ENCODE measurements at places on chromosomes 11 and 22.

- no peak for DNase-seq
These were observed 64.0 kb downstream of the SCN3B start for GRCh38 chr11:123590296-123590912.

DNA sequence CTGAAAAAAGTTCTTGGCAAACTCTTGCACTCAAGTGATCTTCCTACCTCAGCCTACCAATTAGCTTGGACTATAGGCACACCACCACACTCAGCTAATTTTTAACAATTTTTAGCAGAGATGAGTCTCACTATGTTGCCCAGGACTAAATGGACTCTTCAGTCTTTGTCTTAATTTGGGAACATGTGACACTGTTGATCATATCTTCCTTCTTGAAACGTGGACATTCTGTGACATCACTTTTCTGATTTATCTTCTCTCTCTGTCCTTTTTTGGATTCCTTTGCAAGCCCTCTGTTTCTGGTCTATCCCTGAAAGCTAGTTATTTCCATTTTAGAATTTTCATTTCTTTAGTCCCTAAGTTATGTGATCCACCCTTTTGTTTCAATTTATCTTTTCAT, 42.0 kb downstream of the RSF1 start:
- no peak for DNase-seq

GRCh38 chr11:58286249-58286648, 18.2 kb upstream of the OR10W1 start:
- no peak for DNase-seq

DNA sequence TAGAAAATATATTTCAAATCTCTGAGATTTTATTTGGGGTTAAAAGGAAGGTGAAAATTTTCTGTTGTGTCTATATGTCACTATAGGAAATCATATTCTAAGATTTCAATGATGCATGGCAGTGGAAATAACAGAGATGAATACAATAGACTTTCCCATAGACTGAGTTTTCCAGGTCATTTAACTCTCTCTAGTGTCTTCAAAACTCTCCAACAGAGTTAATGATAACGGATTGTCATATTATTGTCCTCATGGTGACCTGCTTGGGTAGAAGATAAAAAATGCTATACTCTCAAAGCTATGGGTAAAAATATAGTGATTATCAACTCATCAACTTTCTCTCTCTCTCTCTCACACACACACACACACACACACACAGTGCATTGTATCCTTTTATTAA, 312.9 kb downstream of the CNTN5 start:
- no peak for DNase-seq

- DNase-seq, result no peak
These were observed 25.0 kb upstream of the EED start for GRCh38 chr11:86219311-86220193.

DNA sequence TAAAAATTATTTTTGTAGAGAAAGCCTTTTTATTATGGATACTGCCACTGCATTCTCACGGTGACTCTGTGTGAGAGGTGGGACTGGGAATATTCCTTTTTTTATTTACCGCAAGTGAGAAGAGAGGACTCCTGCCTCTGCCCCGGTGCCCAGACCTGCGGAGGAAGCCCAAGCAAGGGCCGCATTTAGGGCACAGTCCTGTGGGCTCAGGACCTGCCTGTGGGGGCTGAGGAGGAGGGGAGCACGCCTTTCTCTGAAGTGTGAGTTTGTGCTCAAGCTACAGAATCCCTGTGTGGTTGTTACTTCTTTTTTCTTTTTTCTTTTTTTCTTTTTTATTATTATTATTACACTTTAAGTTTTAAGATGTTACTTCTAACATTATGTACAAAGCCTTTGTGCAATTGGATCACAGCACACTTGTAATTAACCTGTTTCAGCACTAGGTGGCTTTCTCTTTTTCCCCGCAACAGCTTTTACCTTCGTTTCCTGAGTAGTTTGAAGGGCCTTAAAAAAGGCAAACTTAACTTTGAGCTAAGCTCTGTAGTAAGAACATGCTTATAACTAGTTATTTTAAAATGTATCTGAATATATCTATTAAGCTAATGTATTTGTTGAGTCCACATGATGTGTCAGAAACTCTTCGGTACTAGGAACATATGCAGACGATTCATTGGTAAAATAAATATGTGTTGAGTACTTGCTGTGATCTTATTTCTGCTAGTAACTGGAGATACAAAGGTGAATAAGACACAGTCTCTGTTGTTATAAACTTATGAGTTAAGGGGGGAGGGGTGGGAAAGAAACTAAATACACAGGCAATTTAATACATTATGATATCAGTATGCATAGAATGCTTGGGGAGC, 18.3 kb downstream of the AMOTL1 start:
- DNase-seq, result peak; percentile 13

DNA sequence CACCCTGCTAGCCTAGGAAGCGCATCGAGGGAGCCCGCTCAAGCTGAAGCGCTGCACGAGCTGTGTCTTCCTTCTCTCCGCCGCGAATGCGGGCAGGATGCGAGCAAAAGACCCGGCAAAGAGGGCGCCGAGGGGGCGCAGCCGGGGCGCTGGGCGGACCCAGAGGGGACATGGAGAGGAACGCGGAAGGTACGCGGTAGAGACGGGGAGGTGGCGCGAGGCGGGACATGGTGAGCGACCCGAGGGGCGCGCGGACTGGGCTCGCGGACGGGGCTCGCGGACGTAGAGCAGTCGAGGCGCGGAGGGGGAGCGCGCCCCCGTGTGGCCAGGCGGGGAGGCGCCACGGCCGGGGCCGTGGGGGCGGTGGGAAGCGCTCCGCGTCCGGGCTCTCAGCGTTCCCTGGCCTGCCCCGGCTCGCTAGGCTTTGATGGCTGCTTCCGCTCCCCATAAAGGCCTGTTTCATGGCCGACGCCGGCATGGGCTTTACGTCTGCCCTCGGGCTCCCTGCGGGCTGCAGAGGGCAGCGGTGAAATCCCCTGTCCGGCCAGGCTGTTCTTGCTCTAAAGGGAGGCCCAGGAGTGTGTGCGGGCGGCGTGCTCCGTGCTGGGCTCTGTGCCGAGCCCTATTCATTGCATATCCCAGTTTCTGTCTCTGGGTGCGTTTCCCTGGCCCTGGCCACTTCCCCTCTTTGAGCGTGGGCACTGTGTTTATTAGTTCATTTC, 31.2 kb upstream of the TRIM29 start:
- peak; percentile 42 for DNase-seq

DNA sequence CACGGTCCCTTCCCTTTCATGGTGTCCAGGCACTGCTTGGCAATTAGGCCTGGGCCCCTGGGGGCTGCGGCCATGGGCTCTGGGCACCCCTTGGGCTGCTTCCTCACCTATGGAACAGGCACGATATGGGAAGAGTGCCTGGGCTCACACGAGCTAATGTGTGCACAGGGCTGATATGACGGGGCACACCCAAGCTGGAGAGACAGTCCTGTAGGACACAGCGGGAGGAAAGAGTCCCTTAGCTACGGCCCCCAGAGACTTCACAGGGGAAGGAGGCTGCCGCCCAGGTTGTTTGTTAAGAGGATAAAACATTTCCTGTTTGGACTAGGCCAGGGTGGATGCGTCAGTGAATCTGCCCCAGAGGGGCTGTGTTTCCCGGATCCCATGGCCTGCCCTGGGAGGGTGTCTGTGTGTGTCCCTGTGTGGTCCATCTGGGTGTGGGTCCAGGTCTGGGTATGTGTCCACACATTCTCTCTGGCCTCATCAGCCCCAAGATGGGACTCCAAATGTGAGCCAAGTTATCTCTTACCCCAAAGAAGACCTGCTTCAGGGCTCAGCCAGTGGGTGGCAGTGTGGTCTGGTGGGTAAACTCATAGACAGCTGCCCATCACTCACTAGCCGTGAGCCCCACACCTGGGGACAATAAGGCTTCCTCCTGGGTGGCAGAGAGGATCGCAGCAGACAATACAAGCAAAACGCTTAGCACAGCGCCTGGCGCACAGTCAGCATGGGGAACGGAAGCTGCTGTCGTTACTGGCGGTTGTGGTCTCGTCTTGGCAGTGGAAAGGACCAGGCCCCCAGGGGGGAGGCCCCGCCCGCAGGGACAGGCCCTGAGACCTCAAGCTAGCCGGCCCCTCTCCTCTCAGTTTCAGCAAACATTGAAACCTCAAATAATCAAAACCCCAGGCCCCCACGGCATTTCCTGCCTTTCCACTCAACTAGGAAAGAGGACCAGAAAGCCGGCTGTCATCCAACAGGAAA, 3.2 kb upstream of the EMID1 start:
- peak; percentile 25 for DNase-seq

DNA sequence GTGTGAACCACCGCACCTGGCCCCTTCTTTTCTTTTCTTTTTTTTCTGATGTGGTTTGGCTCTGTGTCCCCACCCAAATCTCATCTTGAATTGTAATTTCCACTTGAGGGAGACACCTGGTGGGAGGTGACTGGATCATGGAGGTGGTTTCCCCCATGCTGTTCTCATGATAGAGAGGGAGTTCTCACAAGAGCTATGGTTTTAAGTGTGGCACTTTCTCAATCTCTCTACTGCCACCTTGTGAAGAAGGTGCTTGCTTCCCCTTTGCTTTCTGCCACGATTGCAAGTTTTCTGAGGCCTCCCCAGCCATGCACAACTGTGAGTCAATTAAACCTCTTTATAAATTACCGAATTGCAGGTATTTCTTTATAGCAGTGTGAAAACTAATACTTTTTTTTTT, 4.9 kb upstream of the TCN2 start:
- DNase-seq, result peak; percentile 25

GRCh38 chr11:6440906-6441358, at the start of gene HPX:
HPX (minus strand) TSS chr11:6440987; CDS start chr11:6440963, 24 bp downstream.
- DNase-seq, result no peak

GRCh38 chr11:67372993-67373647, at the start of gene CLCF1:
CLCF1 (minus strand) TSS chr11:67373598; CDS start chr11:67373539, 59 bp downstream.
- no peak for DNase-seq

DNA sequence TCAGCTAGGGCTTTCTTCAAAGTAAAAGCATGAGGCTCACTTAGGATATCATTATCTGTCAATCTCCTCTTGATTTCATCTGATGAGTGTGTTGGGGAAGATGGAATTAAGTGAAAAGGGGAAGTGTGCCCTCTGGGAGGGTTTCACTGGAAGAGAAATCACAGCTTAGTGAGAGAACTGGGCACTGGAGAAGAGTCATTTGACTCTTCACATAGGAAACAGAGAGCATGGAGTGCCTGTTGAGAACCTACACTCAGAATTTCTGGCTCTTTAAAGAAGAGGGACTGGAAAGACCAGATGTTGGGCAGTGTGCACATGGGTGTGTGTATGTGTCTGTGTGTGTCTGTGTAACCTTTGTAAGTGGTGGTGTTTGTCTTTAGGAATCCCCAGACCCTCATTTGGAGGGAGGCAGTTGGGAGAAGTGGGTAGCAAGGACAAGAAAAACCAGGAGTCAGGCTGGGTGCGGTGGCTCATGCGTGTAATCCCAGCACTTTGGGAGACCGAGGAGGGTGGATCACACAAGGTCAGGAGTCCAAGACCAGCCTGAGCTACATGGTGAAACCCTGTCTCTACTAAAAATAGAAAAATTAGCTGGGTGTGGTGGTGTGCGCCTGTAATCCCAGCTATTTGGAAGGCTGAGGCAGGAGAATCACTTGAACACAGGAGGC, 10.0 kb downstream of the STX3 start:
- no peak for DNase-seq

- DNase-seq, result no peak
These were observed 12.3 kb downstream of the PDGFD start for GRCh38 chr11:104151404-104152204.

- no peak for DNase-seq
These were observed 17.2 kb upstream of the MPZL2 start for GRCh38 chr11:118281284-118281683.

DNA sequence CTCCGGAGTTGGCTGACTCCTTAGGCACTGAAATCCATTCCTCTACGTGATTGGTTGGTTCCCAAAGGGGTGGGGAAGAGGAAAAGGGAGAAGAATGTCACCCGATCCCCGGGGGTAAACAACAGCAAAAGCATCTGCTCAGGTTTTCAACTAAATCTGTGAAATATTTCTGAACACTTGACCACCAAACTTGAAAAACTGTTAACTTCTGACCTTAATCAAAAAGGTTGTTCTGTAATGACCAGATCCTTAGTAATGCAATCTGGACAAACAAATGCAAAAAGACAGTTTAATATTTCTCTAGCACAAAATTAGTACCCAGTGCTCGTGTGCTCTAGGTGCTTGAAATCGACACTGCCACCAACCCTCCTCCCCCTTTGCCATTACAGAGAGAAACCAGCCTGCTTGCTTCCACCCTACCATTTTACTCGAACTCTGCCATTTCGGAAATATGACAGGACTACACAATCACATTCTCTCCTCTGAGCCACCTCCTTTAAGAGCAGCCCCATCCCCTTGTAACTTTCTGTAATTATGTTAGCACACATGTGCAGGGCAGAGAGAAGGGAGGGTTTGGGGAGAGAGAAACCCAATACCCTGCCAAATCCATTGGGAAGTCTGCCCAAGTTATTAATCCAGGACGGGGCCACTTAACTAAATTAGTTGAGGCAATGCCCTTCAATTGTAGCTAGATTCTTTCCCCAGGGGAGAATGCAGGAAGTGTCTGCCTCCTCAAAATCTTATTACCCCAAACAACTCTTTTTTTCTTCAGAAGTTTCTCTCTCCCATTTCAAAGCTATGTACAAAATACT, 113.8 kb downstream of the RBFOX2 start:
- DNase-seq, result peak; percentile 2

DNA sequence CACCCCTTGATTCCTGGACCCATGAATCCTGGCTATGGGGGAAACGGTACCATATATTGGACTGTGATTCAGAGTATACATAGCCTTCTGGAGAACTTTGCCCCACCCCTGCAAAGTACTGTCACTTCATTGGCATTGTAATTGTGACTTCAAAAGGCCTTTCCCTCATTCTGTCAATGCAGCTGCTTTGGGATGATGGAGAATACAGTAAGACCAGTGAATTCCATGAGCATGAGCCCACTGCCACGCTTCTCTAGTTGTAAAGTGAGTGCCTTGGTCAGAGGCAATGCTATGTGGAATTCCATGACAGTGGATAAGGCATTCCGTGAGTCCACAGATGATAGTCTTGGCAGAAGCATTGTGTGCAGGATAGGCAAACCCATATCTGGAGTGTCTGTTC, 25.7 kb upstream of the MSANTD2 start:
- DNase-seq, result no peak

GRCh38 chr11:130391711-130392110, 36.7 kb downstream of the ADAMTS8 start:
- no peak for DNase-seq

GRCh38 chr11:109298865-109299264, 123.1 kb upstream of the C11orf87 start:
- DNase-seq, result no peak

- no peak for DNase-seq
These were observed 66.2 kb downstream of the MICAL3 start for GRCh38 chr22:17958166-17958565.

GRCh38 chr11:8022876-8023275, 35.7 kb downstream of the EIF3F start:
- DNase-seq, result no peak

- DNase-seq, result no peak
These were observed 15.7 kb downstream of the NNMT start for GRCh38 chr11:114311946-114312345.

- no peak for DNase-seq
These were observed 31.0 kb downstream of the IGHMBP2 start for GRCh38 chr11:68934666-68935065.

DNA sequence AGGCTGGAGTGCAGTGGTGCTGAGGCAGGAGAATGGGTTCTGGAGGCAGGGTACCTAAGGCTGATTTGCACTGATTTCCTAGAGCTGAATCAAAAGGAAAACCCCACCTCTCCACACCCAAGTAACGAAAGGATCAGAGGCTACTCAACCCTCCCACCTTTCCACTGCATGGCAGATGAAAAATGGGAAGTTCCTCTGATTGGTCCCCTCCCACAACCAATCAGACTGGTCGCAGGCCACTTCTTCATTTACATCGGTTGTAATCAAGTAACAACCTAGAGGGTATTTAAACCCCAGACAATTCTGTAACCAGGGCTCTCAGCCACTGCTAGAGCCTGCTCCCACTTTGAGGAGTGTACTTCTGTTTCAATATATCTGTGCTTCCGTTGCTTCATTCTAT, 18.6 kb upstream of the PARVB start:
- DNase-seq, result no peak
